ENCODE measurements at places on chromosomes 3 and 15. TPM values are rescaled to one million over a fixed set of nuclear protein-coding genes. Genes with fewer than 3 reads are reported as not detected.

The CLEC3B gene
- 80.8 TPM for total RNA-seq

The FAH gene
- 18.0 TPM for total RNA-seq

The SPTSSB gene
- total RNA-seq: 0.25 TPM

The CTXND1 gene
- 2.1 TPM for total RNA-seq

The AMT gene
- total RNA-seq: 29.0 TPM

The SLC12A8 gene
- total RNA-seq: not detected

The TMCO5A gene
- not detected for total RNA-seq

The BLM gene
- 26.2 TPM for total RNA-seq

All from left ventricle myocardium inferior (tissue), 1 donor.